ENCODE measurements at places on chromosomes 6 and 20.

- no peak for DNase-seq
These were observed 721.3 kb downstream of the EYS start for GRCh38 chr6:64985726-64986125.

GRCh38 chr6:150806790-150807189 is 58.7 kb upstream of the MTHFD1L start:
- DNase-seq = no peak

- DNase-seq = no peak
These were observed 20.8 kb upstream of the PAX1 start for GRCh38 chr20:21684671-21685070.

DNA sequence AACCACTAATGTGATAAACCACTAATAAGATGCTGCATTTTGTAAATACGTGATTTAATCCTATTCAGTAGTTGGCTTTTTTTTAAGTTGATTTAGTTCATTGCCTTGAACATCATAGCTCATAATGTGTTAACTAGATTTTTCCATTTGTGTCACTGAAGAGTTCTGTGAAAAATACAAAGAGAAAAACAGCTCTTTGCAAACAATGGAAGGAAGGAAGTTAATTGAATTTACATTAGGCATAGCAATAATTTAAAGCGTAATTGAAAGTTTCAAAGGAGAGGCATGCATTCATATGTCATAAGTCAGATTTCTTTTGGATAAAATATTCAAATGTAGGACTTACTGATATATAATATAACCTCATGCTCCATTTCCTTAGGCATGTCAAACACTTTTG is 102.3 kb downstream of the TBC1D7 start:
- no peak for DNase-seq

- no peak for DNase-seq
These were observed 44.0 kb downstream of the SMPDL3A start for GRCh38 chr6:122833021-122833491.

DNA sequence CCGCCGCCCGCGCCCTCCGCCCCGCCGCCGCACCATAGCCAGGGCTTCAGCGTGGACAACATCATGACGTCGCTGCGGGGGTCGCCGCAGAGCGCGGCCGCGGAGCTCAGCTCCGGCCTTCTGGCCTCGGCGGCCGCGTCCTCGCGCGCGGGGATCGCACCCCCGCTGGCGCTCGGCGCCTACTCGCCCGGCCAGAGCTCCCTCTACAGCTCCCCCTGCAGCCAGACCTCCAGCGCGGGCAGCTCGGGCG is 1.5 kb downstream of the FOXC1 start:
- no peak for DNase-seq

DNA sequence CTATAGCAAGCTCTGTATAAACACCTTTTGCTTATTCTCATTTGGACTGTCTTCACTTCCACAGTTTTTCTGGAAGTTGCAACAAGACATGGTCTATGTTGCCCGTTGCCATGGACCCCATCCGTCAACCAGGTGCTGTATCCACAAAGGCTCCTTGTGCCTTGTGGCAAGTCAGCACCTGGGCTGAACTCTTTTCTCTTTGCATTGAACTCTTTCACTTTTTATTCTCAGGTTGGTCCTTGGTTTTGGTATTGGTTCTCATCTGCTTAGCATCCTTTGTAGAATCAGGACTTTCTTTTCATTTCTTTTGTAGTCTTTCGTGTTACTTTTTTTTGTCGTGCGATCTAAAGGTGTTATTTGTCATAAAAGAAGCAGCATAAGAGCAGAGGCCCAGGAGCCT is 5.0 kb upstream of the GSTA1 start:
- DNase-seq = no peak

GRCh38 chr6:32118782-32119628 is 9.0 kb downstream of the ATF6B start:
- DNase-seq = peak; percentile 41

DNA sequence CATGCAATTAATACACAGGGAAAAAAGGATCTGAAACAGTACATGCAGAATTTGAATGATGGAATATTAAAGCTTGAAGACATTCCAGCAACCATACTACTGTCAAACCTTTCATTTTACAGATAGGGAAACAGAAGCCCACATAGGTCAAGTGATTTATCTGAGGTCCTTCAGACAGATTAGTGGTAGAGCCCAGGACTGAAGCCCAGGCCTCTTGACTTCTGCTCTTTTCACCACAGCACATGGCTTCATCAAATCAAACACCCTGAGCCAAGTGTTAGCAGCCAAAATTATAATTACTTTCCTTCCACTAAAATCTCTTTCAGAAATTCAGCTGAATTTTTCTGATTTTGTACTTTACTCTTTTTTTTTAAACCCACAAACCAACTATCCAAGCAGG is 435.6 kb upstream of the RUNX2 start:
- no peak for DNase-seq

DNA sequence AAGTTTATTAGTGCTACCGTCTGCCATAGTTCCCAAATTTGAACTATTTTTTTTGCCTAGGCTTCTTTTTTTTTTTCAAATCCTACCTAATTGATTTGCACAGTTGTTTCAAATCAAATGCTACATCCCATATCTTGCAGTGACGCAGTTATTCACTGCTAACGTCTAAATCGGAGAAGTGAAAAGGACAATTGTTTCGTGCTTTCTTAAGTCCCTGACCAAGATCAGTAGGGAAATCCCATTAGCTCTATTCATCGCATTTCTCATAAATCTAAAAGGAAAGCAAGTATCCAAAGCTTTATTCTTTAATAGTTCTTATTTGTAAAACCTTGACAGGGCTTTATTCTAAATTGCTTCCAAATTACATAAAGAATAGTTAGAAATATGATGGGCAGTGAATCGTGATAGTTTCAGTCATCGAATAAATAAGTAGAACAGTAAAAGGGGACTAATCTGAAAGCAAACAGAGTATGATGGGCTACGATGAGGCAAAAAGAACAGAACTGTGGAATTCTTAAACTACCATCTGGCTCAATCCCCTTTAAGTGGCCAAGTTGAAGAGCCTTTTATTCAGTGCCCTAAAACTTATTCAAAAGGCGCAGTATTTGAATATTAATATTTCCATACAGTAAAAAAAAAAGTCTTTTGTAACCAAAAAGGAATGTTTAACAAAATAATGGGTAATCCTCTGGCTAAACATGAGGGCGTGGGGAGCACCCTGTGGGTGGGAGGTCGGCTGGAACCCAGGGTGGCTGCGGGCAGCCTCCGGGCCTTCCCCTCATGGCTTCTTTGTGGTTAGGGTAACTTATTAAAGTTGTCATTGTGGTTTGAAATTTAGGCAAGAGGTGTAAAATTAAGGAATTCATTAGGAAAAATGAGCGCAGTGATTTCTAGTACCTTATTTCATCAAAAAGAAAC is 3.0 kb upstream of the ARID1B start:
- DNase-seq = no peak

DNA sequence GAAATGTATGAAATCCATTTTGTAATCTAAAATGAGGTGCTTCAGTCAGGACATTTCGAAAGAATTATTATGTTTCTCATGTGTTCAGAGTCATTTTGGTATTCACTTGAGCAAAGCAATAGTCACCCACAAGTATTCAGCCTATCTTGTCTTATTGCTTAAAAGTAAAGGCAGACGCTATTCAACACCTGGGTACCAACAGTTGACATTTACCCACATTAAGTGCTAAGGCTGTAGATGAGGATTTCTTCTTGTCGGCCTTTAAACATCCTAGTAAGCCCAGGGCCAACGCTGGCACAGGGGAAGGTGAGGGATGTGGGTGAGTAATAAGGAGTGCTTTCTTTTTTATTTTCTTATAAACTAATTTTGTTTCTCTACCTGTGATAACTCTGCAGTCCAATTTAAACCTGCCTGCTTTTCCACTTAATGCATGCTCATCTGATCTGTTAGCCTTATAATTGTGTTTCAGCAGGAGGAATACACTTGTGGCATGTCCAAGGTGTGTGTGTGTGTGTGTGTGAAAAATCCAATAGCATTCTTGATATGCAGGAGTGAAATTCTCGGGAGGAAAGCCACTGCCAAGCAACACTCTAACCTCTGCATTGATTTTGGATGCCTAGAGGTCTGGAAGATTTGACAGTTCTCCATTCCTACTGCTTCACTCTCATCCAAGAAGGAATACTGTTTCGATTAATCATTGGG is 252.0 kb downstream of the SOX4 start:
- DNase-seq = no peak

DNA sequence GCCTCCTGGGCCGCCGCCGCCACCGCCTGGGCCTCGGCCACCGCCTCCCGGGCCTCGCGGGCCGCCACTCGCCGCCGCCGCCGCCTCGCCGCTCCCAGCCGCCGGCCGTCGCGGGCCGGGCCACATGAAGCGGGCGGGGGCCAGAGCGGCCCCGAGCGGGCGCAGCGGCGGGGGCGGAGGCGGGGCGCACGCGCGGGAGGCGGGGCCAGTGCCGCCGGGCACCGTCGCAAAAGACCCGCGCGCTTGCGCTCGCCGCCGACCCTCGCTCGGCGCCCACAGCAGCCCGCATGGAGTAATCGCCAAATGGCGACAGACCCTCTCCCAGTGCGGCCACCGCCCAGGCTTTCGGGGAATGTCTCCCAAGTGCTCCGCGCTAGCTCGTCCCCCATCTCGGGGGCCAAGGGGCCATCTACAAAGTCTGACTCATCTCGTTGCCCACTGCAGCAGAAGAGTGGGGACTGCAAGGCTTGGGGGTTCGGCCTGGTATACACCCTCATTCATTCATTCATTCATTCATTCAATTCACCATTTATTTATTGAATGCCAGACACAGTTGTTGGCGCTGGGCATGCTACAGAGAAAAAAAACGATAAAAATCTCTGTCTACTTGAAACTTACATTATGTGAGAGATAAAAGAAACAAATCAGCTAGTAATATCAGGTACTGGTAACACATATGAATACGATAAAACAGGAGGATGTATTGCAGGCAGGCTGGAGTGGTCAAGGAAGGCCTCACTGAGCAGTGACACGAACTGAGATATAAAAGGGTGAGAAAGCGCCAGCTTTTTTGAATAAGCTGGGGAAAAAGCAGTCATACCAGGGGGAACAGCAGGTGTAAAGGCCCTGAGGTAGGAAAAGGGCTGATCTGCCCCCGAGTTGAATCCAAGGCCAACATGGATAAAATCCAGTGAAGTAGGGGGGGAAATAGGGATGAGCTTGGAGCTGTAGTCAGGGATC is at the start of gene B4GALT5:
Gene B4GALT5, minus strand, starts transcription at position 126 of the 960 bp plus-strand sequence. CDS start 188 bp downstream, outside the sequence.
- DNase-seq = peak; percentile 62

DNA sequence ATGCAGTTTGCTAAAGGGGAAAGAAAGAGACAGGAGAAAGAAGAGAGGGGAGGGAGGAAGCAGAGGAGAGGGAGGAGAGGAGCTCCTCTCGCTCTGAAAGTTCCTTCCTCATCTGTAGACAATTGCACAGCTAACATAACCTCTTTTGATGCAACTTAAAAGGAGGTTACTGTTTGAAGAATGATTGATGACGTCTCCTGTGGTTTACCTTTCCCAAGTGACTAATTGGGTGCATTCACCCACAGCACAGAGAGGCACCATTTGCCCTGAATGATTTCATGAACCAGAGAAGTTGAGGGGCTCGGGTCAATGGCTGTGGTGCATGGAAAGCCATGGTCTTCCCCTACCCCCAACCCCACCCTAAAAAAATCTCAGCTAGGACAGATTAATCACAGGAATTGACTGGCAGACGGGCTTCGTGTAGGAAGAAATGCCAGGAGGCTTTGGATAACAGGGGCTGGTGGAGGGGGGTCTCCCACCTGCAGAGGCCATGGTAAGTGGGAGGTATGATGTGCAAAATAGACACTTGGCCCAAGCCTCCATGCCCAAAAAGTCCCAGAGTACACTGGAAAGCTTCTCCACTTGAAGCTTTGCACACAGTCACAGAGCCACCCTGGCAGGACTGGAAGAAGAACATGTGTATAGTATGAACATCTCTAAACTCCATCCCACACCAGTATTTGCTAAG is 213.7 kb downstream of the ANKRD60 start:
- no peak for DNase-seq

DNA sequence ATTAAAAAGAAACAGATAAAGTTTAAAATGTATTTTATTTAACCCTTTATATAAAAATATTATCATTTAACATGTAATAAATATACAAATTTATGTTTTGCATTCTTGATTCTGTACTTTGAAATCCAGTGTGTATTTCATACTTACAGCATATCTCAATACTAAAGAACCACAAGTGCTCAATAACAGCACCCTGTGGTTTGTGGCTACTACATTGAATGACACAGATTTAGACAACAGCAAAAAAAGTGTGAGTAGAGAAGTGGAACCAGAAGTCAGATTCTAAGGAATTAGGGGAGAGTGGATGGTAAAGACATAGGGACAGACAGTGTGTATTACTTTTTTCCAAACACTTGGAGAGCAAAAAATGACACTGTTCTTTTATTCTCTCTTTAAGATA is 524.5 kb downstream of the BMP2 start:
- no peak for DNase-seq

DNA sequence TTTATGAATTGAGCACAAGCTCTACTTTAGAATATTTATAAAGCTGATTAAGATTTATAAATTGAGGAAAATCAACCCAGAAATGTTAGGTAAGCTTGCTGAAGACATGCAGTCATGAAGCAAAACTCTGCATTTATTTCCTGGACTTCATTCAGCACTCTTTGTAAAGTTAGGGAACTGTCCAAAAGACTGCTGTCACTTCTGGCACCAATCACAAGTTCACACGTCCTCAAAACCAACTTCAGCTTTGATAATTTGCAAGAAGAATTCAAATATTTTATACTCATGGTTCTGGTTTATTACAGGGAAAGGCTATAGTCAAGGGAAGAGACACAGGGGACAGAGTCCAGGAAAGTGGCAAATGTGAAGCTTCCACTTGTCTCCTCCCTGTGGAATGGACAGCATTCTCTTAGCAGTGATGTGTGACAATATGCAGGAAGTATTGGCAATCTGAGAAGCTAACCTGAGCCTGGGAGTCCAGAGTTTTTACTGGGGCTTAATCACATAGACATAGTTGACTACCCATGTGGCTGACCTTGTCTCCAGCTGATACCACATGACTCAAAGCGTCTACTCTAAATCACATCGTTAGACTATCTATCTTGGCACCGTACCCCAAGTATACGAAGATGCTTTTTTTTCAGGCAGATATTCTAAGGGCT is 85.4 kb downstream of the PPP1R14C start:
- no peak for DNase-seq
